ENCODE measurements at places on chromosomes 16 and 17.

GRCh38 chr16:23298290-23298915 is 3.7 kb upstream of the SCNN1B start:
- DNase-seq, result no peak

GRCh38 chr17:45783593-45784292 is 377 bp upstream of the CRHR1 start:
- DNase-seq, result no peak

- no peak for DNase-seq
Measured at GRCh38 chr16:66079671-66080334, 286.7 kb upstream of the CDH5 start.

DNA sequence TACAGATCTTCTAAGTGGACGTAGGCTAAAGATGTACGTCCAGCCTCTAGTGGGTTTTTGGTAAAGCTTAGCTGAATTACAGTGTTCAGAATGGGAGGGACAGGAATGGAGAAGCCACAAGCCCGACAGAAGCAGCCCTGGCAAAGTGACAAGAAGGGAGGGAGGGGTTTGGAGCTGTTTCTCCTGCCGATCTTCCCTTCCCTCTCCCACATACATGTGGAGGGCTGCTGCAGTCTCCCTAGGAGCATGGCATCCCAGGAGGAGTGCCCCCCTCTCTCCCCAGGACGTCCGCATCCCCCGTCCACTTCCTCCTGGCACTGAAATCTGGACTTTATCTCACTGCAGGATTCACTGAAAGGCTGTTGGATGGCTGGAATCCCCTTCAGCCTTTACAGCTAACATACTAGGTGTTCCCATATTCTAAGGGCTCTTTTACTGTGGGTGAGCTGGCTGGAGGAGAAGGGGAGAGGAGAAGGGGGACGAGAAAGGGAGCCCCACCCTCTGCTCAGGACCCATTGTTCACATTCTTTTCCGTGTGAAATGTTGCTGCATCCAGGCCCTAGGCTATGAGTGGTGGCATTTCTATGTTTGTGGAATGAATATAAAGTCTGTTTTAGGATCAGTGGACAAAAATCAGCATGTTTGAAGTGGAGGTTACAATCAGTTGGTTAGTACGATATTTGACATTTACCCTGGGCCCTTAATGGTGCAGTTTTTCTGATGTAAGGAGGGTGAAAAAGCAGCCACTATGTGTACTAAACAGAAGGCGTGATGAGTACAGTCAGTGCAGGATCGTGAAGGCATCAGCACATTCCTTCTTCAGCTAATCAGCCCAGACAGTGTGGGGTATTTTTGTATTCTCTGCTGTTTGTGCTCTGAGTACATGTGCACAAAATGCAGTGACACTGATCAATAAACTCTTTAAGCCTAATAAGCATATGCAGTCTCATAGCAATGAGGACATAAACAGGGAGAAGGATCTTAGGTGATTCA is 94.6 kb downstream of the SPECC1 start:
- no peak for DNase-seq

DNA sequence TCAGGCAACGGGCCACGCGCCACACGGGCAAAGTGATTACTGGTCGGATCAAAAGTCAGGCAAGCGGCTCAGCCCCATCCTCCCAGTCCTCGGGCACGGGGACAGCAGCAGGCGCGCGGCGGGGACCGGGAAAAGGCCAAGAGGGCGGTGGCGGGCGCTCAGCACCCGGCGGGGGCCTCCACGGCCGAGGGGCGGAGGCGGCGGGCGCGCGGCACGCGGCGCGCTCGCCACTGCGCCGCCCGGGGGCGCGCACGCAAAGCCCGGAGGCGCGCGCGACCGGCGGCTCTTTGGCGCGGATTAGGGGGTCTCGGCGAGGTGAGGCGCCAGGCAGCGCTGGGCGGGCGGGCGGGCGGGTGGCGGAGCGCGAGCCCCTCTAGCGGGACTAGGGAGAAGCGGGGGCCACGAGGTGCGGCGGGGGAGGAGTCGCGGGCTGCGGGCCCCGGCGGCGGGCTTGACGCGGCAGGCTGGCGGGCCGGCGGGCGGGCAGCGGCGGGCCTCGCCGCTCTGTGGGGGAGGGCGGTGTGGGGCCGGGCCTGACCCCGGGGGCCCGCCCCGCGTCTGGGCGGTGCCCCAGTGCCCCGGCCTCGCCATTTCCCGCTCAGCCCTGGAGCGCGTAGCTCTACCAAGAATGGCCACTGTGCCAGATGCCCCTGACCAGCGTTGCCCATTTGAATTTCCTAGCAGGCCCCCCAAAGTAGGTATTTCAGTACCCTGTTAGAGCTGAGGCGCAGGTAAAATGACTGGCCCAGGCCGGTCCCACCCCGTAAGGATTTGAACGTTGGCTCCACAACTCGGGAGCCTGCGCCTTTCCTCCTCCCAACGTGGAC is at the start of the genes ACACA and TADA2A:
Gene ACACA (minus strand): TSS at position 202 of the 827 bp plus-strand sequence. CDS start 537 bp downstream, outside the sequence.
Gene TADA2A (plus strand): TSS at position 252 of the 827 bp plus-strand sequence. CDS start 4,480 bp downstream, outside the sequence.
- peak; percentile 63 for DNase-seq

- no peak for DNase-seq
Measured at GRCh38 chr16:80594756-80595155, 54.0 kb downstream of the DYNLRB2 start.

DNA sequence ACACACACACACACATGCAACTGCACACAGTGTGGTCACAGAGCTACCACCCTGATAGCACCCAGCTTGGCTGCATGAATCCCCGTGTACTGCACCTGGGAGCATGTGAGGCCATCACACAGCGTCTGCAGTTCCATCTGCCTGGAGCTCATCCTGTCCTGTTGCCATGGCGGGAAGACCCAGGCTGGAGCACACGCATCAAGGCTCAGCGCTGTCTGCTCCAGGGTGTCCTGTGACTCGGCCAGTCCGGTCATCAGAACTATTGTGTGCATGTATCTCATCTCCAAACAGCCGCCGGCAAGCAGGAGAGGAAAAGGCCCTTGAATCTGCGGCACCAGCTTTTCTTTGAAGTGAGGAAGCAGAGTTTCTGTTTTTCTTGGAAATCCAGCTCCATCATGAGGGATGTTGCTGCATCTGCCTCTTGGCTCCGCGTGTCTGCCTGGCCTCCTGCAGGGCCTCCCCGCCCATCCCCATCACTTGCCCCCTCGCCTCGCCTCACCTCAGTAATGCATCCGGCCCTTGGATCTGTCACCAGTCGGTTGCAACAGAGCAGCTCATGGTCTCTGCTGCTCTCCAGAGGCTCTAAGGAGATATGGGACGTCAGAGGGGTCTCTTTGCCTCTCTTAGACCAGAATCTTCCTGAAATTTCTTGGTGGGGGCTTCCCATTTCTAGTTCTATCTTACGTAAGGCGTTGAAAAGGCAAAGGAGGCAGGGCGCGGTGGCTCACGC is 23.7 kb downstream of the CACNG4 start:
- no peak for DNase-seq

Measured in activated T-helper 1 cell treated with Interleukin-2 at 50 U/mL for 16 hours (primary cell).